Effector CD4-positive, alpha-beta T cell (primary cell): ENCODE measurements at places on chromosomes 7 and 10.

GRCh38 chr10:15548331-15548730 lies 171.4 kb downstream of the ITGA8 start:
- no peak for DNase-seq

GRCh38 chr7:33671531-33672262 lies 233.6 kb upstream of the BMPER start:
- no peak for DNase-seq

GRCh38 chr7:2698581-2699288 lies 10.7 kb downstream of the AMZ1 start:
- DNase-seq = peak; percentile 37

DNA sequence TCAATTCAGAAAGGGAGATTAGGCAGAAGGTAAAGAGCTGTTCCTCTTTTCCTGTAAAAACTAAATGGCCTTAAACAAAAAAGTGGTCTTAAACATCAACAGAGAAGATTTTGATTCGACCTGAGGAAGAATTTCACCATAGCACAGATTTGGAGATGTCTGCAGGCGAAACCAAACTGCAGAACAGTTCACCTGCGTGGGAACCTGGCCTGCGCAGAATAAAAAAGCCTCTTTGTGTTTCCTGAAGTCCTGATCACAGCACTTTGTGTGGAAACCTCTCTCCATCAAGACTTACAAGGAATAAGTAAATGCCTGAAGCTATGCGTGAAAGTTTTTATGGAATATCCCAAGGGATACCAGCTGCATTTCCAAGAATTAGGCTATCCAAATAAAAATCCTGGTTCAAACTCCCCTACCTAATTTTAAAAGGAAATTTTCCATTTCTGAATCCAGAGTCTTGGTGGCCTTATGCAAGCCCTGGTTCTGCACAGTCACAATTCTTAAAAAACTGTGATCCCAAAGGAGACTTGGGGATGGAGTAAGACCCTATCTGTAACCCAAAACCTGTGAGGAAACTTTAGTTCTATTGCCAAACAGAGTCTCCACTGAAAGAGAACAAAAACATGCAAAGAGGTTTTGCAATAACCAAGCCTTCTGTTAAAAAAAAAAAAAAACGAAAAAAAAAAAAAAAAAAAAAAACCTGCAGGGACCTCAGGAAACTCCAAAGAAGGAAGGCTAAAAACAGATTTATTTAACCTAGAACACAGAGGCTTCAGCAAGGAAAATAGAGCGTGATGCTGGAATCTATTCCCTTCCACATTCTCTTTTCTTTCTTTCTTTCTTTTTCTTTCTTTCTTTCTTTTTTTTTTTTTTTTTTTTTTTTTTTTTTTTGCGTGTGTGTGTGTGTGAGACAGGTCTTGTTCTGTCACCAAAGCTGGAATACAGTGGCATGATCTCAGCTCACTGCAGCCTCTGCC lies 10.4 kb downstream of the CALML3 start:
- no peak for DNase-seq

DNA sequence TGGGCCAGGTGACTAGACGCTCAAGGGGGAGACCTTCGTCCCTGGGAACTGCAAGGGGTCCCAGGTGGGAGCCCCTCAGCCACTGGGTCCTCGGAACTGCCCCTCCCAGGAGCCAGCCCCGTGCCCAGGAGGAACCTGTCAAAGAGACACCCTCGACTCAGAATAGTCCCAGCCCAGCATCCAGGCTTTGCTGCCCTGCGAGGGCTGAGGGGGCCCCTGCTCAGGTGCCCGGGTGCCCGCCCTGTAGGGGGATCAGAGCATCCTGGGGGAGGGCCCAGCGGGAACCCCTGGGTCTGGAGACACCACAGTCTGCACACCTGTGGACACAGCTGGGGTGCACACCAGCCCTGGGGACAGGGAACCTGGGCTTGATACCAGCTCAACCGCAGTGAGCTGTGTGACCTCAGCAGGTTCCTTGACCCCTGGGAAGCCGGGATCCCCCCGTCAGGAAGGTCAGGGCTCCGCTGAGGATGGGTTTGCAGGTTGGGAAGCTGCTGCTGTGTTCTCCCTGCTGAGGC lies 407 bp downstream of the ELN start:
- no peak for DNase-seq

GRCh38 chr7:117972606-117973005 lies 99.4 kb upstream of the CTTNBP2 start:
- no peak for DNase-seq

GRCh38 chr7:651032-651728 lies 75.3 kb upstream of the DNAAF5 start:
- no peak for DNase-seq
